NCI-H1105 (cell line): ENCODE measurements at places on chromosomes 2 and 18.

DNA sequence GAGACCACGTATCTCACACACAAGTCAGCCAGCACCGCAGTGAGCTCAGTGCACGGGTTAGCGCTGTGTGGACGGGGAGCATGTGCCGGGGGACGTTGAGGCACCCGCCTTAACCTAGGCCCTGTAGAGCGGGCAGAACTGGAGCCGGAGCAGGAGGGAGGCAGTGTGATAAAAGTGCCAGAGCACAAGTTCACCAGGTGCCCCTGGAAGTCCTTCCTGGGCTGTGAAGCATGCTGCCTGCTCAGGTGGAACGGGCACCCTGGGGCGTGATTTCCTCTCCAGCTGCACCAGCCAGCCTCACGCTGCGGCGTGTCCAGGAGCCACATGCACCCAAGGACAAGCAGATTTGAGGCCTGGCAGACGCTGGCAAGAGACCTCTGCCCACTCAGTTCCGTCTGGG is 50.3 kb downstream of the ITGB1BP1 start:
- no peak for DNase-seq

DNA sequence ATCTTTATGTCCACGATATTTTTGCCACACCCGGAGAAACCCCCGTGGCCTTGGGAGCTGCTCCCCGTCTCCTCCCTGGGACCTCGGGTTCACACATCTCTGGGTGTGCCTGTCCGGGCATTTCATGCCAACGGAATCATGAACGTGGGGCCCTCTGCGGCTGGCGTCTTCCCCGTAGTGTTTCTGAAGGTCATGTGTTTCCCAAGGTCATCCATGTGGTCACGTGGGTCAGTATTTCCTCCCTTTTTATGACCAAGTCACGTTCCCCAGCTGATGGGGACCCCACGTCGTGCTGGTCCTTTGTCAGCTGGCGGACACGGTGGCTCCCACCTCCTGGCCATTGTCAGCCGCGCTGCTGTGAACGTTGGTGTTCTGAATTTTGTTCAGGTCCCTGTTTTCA is 135.7 kb downstream of the NFATC1 start:
- no peak for DNase-seq

DNA sequence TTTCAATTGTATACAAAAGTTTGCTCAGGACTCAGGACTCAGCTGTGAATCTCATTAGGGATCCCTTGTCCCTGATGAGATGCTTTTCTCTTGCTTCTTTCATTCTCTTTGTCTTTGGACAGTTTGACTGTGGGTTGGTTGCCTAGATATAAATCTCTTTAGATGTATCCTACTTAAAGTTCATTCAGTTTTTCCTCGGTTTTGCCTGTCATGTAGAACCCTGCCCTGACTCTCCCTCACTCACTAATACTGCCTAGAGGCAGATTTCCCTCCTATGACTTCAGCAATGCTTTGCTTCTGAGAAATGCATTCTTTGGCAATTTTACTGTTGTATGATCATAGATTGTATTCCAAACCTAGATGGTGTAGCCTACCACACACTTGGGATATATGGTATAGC is 421.4 kb upstream of the TCF4 start:
- no peak for DNase-seq

- no peak for DNase-seq
Measured at GRCh38 chr2:150255528-150255927, 231.9 kb downstream of the RND3 start.

DNA sequence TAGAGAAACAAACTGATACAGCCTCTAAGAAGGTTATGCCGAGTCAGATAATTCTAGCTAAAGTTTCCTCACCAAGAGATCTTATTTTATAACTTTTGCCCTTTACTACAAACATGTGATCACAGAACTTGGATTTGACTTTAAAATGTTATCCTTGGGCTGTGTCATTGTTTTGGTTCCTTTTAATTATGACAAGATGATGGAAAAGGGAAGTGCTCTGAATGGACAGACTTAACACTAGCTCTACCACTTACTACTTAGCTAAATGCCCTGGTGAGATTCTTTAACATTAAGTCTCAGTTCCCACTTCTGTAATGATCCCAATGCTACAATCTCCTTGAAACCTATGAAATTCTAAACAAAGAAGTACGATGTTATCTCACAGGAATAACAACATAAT is 69.9 kb downstream of the RTTN start:
- DNase-seq = no peak
